ENCODE measurements at places on chromosomes 1 and 21. TPM values are rescaled to one million over a fixed set of nuclear protein-coding genes. Genes with fewer than 3 reads are reported as not detected.

The ZNF670 gene
- polyA plus RNA-seq = 3.1 TPM

The BMP8B gene
- 0.16 TPM for polyA plus RNA-seq

The NUDC gene
- 57.6 TPM for polyA plus RNA-seq

The FCER1G gene
- polyA plus RNA-seq = 38.3 TPM

The PLA2G2D gene
- not detected for polyA plus RNA-seq

The OR2AK2 gene
- polyA plus RNA-seq = not detected

The LAD1 gene
- 0.98 TPM for polyA plus RNA-seq

The TTC39A gene
- polyA plus RNA-seq = 1.2 TPM

Data from ovary (tissue), 10 donors.